IPS-NIHi11 (cell line): ENCODE measurements at places on chromosomes 4 and X.

DNA sequence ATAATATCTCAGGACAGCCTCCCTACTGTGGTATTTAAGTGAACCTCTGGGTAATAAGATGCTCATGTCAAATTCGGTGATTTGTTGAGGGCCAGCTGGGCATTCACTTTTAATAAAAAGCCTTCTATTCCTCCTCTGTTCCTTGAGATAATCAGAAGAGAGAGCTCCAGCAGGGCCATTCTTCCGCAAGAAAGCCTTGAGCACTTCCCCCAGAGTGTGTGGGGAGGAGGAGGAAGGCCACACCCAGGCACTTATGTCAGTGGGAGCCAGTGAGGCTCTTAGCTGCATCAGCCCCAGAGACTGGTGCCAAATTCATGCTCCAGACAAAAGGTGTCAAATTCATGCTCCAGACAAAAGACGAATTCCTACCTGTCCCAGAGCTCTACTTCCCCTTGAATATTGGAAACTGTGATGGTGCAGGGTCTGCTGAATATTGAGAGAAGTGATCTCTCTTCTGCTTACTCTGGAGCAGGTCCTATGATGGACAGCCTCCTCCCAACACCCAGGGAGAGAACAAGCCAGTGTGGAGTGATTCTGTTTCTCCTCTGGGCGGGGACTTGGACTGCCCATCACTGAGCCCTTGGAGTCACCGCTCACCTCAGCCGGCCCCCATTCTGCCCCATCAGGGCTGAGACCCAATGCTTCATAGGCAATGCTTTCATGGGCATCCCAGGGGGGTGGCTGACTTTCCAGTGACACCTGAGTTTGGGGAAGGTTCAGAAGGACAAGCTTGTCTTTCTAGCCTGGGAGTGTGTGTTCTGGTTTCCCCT, 68.1 kb downstream of the FHDC1 start:
- no peak for DNase-seq

DNA sequence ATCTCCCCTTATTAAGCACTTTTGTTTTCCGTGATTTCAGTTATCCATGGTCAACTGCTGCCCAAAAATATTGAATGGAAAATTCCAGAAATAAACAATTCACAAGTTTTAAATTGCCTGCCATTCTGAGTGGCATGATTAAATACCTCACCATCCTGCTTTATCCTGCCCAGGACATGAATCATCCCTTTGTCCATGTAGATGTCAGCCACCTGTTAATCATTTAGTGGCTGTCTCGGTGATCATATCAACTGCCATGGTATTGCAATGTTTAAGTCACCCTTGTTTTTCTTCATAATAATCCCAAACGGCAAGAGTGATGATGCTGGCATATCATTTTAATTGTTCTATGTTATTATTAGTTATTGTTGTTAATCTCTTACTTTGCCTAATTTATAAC, 79.8 kb upstream of the LHFPL1 start:
- no peak for DNase-seq

GRCh38 chr4:85391071-85391470, 83.9 kb upstream of the ARHGAP24 start:
- DNase-seq: no peak

- DNase-seq: no peak
Observed at GRCh38 chr4:156362581-156362980, 408.9 kb upstream of the CTSO start.
